ENCODE measurements at places on chromosomes 13 and 19. TPM values are rescaled to one million over a fixed set of nuclear protein-coding genes. Genes with fewer than 3 reads are reported as not detected.

The FAM174C gene
- total RNA-seq = 12.8 TPM

The ZNF585A gene
- 7.1 TPM for total RNA-seq

The LRRC63 gene
- under 0.01 TPM for total RNA-seq

The EHD2 gene
- 88.3 TPM for total RNA-seq

The TMEM255B gene
- 26.9 TPM for total RNA-seq

Measured in endothelial cell of coronary artery (primary cell).